ENCODE measurements at places on chromosomes 6 and 20. TPM values are rescaled to one million over a fixed set of nuclear protein-coding genes. Genes with fewer than 3 reads are reported as not detected.

The HLA-DRB5 gene
- total RNA-seq = 57.0 TPM

The RBBP8NL gene
- not detected for total RNA-seq

The ADGRG6 gene
- total RNA-seq = 3.6 TPM

The TBC1D22B gene
- total RNA-seq = 6.3 TPM

The CDH4 gene
- total RNA-seq = 0.25 TPM
